Heart right ventricle (tissue), 16 donors: ENCODE measurements at places on chromosomes 13 and 19. TPM values are rescaled to one million over a fixed set of nuclear protein-coding genes. Genes with fewer than 3 reads are reported as not detected.

Gene CA11
- polyA plus RNA-seq, result 3.2 TPM

Gene RPS28
- 883 TPM for polyA plus RNA-seq

Gene GPR12
- 0.22 TPM for polyA plus RNA-seq

Gene SDHAF1
- 26.6 TPM for polyA plus RNA-seq

Gene GFY
- polyA plus RNA-seq, result not detected

Gene SCEL
- not detected for polyA plus RNA-seq

Gene MCEMP1
- not detected for polyA plus RNA-seq

Gene CDC42EP5
- 21.9 TPM for polyA plus RNA-seq

Gene FCAR
- polyA plus RNA-seq, result not detected

Gene OR7C1
- 0.07 TPM for polyA plus RNA-seq

Gene KLK6
- polyA plus RNA-seq, result not detected

Gene KLK7
- not detected for polyA plus RNA-seq

Gene ZNF724
- polyA plus RNA-seq, result 0.44 TPM

Gene ZNF560
- not detected for polyA plus RNA-seq

Gene VPS36
- polyA plus RNA-seq, result 14.4 TPM

Gene ZNF835
- 1.2 TPM for polyA plus RNA-seq

Gene SIGLECL1
- polyA plus RNA-seq, result not detected

Gene ELSPBP1
- not detected for polyA plus RNA-seq

Gene ZNF442
- 0.54 TPM for polyA plus RNA-seq

Gene VSTM2B
- not detected for polyA plus RNA-seq

Gene MEGF8
- polyA plus RNA-seq, result 16.3 TPM

Gene CYP2A7
- polyA plus RNA-seq, result not detected

Gene LENG9
- polyA plus RNA-seq, result 2.6 TPM
